ENCODE measurements at places on chromosomes 11 and 22.

GRCh38 chr11:127888386-127888785, 699.0 kb downstream of the ETS1 start:
- no peak for DNase-seq

DNA sequence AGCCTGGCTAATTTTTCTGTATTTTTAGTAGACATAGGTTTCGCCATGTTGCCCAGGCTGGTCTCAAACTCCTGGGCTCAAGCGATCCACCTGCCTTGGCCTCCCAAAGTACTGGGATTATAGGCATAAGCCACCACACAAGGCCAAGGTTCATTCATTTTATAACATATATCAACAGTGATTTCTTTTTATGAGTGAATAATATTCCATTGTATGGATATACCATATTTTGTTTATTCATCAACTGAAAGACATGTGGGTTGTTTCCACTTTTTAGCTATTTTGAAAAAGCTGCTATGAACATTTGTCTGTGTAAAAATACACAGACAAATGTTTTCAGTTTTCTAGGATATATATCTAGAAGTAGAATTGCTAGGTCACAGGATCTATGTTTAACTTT, 116.0 kb downstream of the MRTFA start:
- no peak for DNase-seq

GRCh38 chr22:46004105-46004866, 27.3 kb upstream of the WNT7B start:
- no peak for DNase-seq

DNA sequence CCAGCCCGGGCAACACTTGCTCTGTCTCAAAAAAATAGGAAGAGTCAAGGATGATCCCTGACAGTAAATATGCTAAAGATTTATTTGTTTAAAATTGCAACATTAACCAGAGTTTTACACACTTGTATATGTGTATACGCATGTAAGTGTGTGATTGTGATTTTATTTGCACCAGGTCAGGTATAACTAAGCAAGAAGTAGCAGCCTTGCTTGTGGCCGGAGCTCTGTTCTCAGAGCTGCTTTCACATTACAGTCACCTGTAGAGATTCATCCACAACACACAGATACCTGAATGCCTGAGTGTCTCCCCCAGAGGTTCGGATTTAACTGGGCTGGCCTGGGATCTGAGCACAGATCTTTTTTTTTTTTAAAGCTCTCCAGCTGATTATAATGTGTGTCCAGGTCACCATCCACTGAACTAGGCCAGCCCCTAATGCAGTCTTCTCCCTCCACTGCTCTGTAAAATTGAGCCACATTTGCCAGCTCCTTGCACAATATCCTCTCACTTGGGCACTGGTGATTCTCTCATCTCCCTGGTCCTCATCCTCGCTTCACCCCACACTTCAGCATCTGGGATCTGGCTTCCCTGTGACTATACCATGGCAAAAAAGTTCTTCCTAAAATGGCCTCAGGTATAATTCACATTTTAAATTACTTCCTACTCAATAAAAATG, 48.3 kb downstream of the LIF start:
- DNase-seq, result no peak

- no peak for DNase-seq
Observed at GRCh38 chr11:77510851-77511250, 37.0 kb upstream of the PAK1 start.

Data from stimulated activated CD8-positive, alpha-beta memory T cell treated with anti-CD3 and anti-CD28 coated beads, Interleukin-15, amount 100 ng/mL, for 4 hours (primary cell).